ENCODE measurements at places on chromosomes 7 and 10. TPM values are rescaled to one million over a fixed set of nuclear protein-coding genes. Genes with fewer than 3 reads are reported as not detected.
A peak's percentile ranks its signal among the peaks of the same experiment; 100 is the strongest.

GRCh38 chr7:10104292-10104691 lies 869.4 kb upstream of the PHF14 start:
- DNase-seq, result no peak

DNA sequence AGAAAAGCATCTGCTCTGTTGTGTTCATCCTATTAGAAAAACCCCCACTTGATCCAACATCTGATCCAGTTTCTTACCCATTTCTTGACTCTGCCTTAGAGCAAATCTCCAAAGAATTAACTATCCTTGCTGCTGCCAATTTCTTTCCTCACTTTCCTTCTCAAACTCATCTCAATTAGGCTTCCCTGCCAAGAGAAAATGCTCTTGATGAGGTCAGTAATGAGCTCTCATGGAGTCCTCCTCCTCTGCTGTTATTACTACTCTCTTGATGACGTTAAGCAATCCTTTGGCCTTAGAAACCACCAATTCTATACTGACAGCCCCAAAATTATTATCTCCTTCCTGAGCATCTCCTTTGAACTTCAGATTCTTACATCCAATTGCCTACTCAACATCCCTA lies 162.0 kb upstream of the FAM13C start:
- DNase-seq, result no peak

Gene WEE2
- total RNA-seq, result not detected

DNA sequence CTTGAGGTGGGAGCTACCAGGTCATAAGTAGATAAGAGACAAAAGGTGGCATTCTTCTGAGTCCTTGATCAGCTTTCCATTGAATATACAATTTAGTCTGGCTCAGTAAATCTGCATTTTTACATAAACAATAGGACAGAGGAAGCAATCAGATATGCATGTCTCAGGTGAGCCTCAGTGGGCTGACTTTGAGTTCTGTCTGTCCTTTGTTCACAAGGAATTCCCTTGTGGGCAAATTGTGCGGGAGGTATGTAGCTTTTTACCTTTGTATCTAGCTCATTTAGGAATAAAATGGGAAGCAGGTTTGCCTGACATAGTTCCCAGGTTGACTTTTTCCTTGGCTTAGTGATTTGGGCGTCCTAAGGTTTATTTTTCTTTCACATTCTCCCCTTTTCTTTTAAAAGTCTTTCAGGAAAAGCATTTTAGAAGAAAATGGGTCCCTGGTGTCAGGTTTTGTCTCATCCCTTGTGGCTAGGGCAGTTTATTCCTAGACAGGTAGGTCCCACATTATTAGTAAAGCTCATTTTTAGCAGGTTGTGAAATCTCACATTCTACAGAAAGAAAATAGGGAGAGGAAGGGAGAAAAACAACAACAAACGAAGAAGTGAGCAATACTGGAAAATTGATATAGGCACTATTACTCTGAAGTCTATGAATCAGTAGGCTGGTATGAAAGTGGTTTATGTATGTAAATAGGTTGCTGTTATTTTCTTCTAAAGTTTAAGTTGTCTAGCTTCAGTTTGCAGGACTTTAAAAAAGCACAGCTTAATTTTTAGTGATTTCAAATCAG lies 16.5 kb downstream of the SPAM1 start:
- no peak for DNase-seq

Gene NPTX2
- total RNA-seq, result 1.4 TPM

Gene MYL7
- total RNA-seq, result not detected

GRCh38 chr7:44196450-44196872 lies 4.3 kb upstream of the YKT6 start:
- DNase-seq, result no peak

Gene TNS3
- total RNA-seq, result 320 TPM

Gene UCN3
- not detected for total RNA-seq

Gene OGDHL
- 0.45 TPM for total RNA-seq

DNA sequence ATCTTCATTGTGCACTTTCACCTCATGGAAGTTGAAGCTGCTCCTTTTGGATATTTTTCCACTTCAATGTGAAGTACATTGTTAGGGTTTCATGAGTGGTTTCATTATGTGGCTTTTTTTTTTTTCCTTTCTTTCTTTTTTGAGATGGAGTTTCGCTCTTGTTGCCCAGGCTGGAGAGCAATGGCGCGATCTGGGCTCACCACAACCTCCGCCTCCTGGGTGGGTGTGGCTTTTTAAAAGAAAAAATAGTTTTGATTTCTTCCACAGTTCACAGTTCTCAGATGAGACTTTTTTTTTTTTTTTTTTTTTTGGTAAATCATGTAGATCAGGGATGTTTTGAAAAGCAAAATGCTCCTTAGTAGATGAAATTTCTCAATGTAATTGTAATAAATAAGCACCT lies 652.3 kb upstream of the ANKRD30A start:
- DNase-seq, result no peak

GRCh38 chr10:84059526-84059925 lies 79.8 kb upstream of the GHITM start:
- no peak for DNase-seq

DNA sequence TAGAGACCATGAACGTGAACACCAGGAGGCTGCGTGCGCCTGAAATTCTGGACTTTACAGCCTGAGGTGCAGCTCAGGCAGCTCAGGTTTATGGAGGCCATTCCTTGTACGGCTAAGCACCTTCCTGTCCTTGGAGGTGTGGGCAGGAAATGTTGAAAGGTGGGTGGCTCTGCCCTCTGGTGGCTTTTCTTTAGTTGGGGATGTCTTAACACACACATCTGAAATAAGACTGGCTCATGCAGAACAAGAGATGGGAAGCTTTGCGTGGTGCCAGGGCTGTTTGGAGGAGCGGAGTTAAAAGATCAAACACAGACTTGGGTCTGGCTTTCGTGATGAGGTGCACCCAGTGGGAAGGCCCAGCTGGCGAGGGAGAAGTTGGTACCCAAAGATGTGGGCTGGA lies 64.1 kb downstream of the DOCK1 start:
- DNase-seq, result no peak

Gene TCERG1L
- total RNA-seq, result not detected

DNA sequence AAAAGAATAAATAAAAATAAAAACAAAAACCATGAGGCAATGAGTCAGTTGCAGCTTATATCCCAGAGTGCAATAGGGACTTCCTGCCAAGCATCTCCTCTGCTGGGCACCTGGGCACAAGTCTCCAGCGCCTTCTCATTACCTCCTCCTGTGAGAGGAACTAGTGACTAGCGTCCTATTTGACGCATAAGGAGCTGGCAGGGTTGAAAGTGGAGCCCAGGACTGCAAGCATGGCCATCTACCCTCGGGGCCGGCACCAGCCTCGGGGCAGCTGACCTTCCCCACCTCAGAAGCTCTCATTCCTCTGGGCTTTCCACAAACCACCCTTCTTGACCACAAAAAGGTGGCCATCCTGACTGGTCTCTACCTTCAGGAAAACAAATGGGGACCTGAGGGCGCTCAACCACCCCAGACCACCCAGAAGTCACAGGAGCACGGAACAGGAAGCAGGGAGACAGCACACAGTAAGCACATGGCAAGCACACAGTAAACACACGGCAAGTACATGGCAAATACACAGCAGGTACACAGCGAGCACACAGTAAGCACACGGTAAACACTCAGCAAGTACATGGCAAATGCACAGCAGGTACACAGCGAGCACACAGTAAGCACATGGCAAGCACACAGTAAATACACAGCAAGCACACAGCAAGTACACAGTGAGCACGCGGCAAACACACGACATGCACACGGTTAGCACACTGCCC lies 19.1 kb downstream of the CTBP2 start:
- peak; percentile 56 for DNase-seq

DNA sequence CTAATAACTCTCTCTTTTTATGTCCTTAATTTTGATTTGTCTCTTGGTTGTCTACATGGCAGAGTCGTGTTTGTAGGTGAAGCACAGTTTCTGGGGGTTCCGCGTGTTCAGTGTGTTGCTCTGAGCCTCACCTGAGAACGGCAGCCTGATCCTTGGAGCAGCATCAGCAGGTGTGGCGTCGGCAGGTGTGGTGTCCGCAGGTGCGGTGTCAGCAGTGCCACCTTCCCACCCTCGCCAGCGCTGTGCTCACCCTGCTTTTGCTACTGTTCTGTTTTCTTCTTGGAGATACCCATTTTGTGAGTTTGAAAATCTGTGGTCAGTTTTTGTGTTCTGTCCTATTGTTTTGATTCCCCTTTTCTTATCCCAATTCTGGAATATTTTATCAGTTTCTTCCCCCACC lies 406.6 kb downstream of the GLRX3 start:
- DNase-seq, result no peak

Gene THSD7A
- 0.35 TPM for total RNA-seq

Gene PDZD7
- 1.8 TPM for total RNA-seq
